Right renal pelvis (tissue), 4 donors: ENCODE measurements at places on chromosomes 5 and 9.
A peak's percentile ranks its signal among the peaks of the same experiment; 100 is the strongest.

GRCh38 chr5:95901676-95902627, 59.7 kb downstream of the ELL2 start:
- DNase-seq, result no peak

DNA sequence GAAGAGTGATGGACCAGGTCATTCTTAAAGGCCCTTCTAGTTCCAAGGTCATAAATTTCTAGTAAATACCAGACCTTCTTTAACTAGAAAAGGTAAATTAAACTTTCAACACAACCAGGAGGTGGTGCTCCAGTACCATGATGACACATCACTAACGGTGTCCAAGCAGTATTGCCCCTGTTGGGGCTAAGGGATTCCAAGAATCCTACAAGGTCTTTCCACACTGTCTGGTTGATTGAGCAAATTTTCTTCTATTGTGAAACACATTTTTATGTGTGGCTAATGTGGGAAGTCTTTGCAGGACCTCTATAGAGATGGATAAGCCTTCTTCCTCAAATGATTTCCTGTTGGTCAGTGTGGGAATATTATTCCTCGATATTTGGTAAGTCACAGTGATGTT, 459.6 kb upstream of the PAPPA start:
- no peak for DNase-seq

DNA sequence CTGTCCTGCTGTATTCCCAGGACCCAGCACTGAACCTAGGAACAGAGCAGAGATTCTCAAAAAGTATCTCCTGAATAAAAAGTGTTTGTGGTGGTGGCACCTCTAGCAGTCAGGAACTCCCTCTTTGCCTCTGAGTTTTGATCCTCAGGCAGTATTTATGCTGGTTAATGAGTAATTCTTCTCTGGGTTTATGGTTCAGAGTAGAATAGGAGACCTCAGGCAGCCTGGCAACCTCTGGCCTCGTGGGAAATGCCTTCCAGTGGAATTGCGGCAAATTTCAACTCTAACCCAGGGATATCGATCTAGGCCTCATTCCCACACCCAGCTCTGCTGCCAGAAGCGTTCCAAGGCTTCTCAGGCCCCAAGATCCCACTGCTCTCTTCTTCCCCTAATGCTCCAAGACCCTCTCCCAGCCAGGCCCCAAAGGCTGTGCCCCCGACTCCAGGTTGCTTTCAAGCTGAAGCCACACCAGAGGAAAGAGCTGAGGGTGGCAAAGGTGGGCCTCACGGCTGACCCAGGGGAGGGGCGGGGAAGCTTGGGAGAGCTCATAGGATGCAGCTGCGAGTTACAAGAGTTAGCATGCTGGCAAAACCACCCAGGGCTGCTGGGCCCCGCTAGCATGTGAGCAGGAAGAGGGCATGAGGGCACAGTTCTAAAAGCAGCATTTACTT, 10.9 kb upstream of the HDHD3 start:
- no peak for DNase-seq

GRCh38 chr9:90943341-90943740, 141.7 kb downstream of the SYK start:
- DNase-seq, result no peak

- DNase-seq, result no peak
Measured at GRCh38 chr5:81391-82021, 10.5 kb upstream of the PLEKHG4B start.

DNA sequence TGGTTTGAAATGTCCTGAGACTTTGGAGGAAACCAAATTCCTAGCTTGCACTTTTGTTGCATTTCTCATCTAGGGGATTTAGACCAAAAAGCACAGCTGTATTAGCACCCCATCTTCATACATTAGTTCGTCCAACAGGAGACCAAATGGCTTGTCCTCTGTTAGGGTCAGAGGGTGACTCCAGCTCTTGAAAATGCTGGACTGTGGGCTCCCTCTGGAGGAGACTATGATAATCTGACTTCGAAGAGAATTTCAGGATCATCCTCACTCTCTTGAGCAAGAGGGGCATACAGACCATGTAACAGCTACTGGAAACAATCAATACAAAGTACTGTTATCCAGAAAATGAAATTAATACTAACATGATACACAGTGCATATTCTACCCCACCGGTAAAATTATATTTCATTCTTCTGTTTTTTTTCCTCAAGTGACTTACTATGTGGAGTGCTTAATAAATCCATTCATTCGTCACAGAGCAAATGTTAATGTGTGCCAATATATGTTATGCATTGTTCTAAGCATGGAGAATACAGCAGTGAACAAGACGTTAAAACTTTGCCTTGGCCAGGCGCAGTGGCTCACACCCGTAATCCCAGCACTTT, 63.7 kb upstream of the PPP2CA start:
- peak; percentile 41 for DNase-seq
